CD4-positive, alpha-beta T cell treated with Interleukin-15 for 1 hour (primary cell): ENCODE measurements at places on chromosomes 3 and 15.

DNA sequence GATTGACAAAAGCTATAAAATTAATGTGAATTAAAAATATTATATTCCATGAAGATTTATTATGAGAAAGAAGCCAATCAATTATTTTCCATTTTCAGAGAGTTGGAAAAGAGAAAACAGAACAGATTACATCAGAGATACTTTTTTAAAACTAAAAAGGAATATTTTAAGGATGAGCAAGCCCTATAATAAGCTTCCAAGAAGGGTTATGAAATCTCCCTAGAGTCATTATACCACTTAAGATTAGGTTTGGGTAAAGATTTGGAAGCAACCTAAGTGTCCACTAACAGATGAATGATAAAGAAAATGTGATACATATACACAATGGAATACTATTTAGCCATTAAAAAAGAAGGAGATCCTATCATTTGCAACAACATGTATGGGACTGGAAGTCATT, 51.6 kb upstream of the FSIP1 start:
- DNase-seq: no peak

DNA sequence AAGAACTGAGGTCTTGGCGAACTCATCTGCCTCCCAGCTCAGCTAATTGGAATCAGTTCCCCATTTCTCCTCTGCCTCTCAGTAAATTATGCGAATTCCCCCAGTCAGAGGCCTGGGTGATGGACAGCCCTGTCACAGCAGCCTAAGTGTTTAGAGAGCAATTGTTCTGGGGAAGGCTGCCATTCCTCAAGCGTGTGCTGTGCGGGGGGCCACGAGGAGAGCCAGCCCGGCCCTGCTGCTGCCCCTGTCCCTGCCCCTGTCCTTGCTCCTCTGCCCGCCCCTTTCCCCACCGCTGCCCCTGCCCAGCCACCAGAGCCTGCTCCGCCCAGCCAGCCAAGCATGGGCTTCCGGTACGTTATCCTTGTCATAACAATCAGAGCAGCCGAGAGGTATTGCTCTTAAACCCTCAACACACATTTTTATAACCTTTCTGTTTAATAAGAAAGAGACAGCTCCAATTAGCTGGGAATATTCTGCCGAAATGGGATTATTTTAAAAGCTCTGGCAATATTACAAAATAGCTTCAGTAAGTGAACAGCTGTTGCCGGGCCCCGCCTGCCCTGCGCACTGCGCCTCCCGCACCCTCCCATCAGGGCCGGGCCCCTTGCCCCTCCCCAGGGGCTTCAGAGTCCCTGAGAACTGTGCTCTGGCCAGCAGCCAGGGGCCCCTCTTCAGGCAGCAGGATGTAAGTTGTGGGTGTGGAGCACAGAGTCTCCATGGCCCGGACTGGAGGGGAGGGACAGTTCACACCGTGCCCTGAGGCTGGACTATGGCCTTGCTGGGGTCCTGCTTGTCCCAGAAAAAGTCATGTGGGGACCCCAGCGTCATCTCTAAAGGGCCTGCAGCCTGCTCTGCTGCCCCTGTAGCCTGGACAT, 12.4 kb upstream of the CACNA2D2 start:
- DNase-seq: no peak

DNA sequence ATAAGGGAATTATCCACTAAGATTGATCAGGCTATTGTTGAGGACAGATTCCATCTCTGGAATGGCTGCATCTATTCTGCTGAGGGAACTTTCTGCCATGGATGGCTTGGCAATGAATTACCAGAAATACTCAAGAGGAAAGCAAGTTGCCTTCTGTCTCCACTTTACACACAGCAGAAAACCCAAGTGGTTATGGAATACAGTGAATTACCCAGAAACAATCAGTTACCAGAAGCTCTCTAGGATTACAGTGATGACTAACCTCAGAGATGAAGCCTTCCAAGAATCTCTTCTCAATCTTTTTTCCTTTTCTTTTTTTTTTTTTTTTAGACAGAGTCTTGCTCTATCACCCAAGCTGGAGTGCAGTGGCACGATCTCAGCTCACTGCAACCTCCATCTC, 183.3 kb downstream of the WDR76 start:
- DNase-seq: no peak

GRCh38 chr3:112693186-112693585, 52.2 kb upstream of the CCDC80 start:
- DNase-seq: no peak

DNA sequence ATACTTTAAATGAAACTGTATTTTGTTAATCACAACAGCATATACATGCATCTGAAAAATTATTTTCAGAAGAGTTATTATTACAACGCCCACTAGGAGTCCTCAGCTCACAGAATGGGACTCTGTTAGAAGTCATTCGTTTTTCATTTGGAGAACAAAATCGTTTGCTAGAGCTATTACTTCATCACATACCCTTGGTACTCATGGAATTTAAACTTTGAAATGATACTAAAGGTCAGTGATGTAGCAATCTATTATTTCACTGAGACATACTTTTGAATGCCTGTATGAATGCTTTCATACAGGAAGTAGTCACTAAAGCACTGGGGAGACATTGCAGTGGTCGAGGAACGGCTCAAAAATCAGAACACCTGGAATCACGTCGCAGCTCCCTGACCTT, 198.1 kb downstream of the MBNL1 start:
- no peak for DNase-seq
